ENCODE measurements at places on chromosomes 12 and 14.

- peak; percentile 90 for DNase-seq
Measured at GRCh38 chr14:100673085-100673806, 53.4 kb upstream of the DLK1 start.

DNA sequence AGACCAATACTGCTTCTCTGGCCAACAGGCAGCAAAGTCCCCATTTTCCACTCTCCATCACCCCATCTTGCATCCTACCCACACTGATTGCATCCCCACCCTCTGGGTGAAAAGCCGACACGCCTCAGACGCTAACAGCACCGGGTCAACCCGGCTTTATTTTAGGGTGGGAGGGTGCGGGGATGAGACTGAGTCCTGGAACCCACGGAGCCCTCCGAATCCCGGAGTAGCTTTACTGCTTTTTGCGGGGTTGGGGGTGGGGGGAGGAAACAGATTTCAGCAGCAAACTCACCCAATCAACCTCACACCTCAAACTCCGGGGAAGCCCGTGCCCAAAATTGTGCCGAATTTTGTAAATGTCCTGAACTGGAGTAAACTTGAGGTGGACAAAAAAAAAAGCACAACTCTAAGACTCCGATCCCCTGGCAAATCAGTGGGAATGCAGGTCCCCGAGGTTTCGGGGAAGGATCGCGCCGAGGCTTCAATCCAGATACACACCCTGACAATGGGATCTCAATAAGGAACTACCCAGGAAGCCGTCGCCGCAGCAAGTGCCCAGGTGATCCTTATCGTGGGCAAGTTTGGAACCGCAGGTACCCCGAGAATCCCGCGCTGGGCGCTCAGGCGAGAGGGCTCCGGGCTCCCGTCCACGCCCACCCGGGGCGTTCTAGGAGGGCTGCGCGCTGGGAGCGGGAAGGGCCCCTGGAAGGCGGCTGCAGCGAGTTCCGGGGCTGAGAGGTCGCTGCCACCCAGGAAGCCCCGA is 1.1 kb downstream of the GCH1 start:
- DNase-seq, result no peak

- DNase-seq, result no peak
Measured at GRCh38 chr14:33553706-33554278, 397.1 kb downstream of the EGLN3 start.

DNA sequence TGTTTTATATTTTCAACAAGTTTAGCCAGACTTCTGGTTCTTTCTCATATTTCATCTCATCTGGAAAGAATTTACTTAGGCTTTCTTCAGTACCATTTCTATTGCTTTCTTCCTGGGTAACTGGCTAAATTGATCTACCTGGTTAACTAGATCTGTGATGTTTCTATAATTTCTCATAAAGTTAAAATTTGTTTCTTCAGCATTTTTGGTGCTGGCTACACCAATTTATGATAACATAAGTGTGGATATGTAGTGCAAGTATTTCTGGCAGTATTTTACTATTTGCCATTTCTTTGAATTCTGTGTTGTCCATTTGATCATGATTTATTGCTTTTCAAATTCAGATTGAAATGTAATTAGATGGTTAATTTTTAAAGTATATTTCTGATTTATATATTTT is 25.9 kb downstream of the ARHGAP5 start:
- DNase-seq, result no peak

DNA sequence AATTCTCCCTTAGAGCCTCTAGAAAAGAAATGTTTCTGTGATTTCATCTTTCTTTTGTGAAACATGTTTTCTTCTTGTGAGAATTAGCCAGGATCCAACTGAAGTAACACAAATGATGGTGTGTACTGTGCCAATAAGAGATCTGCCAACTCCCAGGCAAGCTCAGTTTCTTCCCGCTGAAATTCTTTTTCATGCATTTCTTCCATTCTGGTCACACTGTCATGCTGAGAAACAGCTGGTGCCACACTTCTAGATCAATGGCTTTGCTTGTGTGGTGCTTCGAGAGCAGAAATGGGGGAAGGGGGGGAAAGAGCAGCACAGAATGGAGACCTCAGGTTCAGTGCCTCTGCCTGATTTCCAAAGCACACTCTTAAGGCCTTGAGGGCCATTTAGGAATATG is 41.4 kb upstream of the FGF6 start:
- no peak for DNase-seq

- no peak for DNase-seq
Measured at GRCh38 chr12:117890137-117890536, 78.7 kb downstream of the KSR2 start.

- DNase-seq, result no peak
Measured at GRCh38 chr14:32805979-32806378, 132.7 kb upstream of the NPAS3 start.

DNA sequence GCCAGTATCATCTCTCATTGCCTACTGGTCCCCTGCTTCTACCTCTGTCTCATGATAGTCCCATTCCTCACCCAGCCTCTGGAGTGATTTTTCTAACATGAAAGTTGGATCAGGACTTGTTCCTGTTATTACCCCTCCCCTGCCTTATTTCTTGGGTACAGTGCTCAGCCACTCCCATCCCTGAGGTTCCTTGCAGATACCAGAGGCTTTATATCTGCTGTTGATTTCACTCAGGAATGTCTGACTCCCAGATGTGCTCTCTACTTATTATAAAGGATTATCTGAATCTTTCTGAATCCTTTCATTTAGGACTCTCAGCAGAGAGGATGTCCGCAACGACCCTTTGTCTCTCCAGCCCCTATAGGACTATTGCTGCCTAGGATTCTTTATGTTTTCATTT is 111.2 kb downstream of the LRRK2 start:
- no peak for DNase-seq

DNA sequence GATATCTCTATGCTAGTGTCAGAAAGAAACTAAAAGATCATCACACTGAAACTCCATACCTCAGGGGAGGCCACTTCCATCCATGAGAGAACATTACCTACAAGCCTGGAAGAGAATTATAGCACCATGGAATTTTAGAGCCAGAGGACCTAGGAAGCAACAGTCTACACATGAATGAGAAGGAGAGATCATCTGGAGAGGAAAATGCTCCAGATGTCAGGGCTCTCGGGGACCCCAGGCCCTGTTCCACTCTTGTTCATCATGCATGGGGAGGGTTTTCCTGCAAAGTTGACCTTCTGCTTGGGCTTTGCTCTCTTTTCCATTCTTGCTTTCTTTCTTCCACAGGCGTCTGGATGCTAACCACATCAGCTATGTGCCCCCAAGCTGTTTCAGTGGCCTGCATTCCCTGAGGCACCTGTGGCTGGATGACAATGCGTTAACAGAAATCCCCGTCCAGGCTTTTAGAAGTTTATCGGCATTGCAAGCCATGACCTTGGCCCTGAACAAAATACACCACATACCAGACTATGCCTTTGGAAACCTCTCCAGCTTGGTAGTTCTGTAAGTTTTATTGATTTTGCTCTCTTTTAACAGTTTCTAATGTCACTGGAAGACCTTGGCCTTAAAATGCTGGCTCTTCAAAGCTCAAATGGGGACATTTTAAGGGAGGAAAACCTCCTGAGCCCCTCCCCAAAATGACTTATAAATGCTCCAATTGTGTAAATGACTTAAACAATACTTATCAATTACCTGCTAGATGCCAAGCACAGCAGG is 110.7 kb downstream of the ZFC3H1 start:
- no peak for DNase-seq

GRCh38 chr14:54135804-54136280 is 179.2 kb upstream of the BMP4 start:
- DNase-seq, result no peak

Measured in NCI-H524 treated with DMSO at 0.1 percent for 48 hours (cell line).